IgD-negative memory B cell (primary cell): ENCODE measurements at places on chromosomes 3 and 15. TPM values are rescaled to one million over a fixed set of nuclear protein-coding genes. Genes with fewer than 3 reads are reported as not detected.

The ARGFX gene
- polyA plus RNA-seq = not detected

The PLCB2 gene
- polyA plus RNA-seq = 20.8 TPM

The MRPL3 gene
- 54.6 TPM for polyA plus RNA-seq

The TMEM87A gene
- 39.2 TPM for polyA plus RNA-seq

The PTH1R gene
- not detected for polyA plus RNA-seq

The OR5H1 gene
- polyA plus RNA-seq = not detected

The RBM6 gene
- 65.1 TPM for polyA plus RNA-seq

The EIF2B5 gene
- 44.5 TPM for polyA plus RNA-seq

The ACTRT3 gene
- 0.20 TPM for polyA plus RNA-seq

The AMT gene
- 1.3 TPM for polyA plus RNA-seq

The OSTN gene
- polyA plus RNA-seq = not detected

The SLC9C1 gene
- not detected for polyA plus RNA-seq

The LRRC2 gene
- polyA plus RNA-seq = 0.06 TPM

The DMXL2 gene
- 1.1 TPM for polyA plus RNA-seq

The TEX9 gene
- polyA plus RNA-seq = 31.2 TPM
